ENCODE measurements at places on chromosomes 1 and 21.

DNA sequence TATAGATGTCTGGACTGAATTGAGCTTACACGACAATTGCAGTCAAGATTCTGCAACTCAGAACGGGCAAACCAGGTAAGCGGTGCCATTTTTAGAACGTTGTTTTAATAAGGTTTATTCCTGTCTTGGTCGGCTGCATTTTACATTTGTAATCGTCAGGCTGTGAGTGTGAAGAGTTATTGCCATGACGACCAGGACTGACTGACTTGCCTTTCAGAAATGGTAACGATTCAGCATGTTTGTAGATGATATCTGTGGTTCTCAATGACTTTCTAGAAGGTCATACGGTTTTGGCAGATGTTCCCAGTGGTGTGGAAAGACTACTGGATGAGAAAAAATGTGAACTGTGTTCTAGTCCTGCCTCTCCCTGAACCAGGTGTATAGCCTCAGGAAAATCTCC, 271.3 kb upstream of the B3GALT2 start:
- DNase-seq: no peak

DNA sequence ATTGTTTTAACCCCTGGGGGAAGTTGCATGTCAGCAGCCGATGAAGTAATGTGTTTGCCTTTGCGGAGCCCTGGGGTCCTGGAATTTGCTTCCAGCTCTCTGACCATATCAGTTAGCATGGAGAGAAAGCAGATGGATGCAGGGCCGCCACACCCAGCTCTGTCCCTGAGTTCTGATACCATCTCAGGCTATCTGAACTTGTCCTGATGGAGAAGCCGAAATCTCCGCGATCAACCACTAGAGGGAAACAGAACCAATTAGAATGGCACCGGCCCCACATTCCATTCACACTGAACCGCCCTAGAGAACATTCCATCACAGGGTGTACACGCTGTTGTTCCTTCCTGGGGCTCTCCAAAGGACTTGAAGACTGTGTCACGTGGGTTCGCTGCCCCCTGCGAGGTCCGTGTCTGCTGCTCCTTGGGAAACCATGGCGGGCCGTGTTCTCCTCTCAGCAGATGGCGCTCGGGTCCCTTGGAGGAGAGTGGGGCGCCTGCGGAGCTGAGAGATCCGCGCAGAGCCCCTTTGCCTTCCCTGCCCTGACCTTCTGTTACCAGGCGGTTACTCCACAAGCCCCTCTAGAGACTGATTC, 75.4 kb downstream of the ABCA4 start:
- peak; percentile 100 for DNase-seq

GRCh38 chr1:154469844-154470560, 32.0 kb upstream of the TDRD10 start:
- DNase-seq: no peak

DNA sequence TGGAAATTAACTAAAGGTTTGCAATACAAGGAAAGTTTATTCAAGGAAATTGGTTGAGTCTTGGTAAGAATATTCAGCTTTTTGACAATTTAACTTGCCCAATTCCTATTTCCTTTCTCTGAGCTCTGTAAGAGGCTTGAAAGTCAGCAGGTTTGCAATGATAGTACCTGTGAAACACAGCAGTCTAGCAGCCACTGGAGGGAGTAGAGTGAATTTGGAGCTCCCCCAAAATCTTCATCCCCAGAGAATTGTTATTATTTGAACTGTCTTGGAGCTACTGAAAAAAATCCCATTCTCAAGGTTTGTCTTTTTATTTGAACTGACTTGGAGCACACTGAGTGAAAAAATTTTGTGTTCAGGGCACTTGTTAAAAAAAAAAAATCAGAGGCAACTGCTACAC, 654.2 kb upstream of the PKN2 start:
- no peak for DNase-seq

DNA sequence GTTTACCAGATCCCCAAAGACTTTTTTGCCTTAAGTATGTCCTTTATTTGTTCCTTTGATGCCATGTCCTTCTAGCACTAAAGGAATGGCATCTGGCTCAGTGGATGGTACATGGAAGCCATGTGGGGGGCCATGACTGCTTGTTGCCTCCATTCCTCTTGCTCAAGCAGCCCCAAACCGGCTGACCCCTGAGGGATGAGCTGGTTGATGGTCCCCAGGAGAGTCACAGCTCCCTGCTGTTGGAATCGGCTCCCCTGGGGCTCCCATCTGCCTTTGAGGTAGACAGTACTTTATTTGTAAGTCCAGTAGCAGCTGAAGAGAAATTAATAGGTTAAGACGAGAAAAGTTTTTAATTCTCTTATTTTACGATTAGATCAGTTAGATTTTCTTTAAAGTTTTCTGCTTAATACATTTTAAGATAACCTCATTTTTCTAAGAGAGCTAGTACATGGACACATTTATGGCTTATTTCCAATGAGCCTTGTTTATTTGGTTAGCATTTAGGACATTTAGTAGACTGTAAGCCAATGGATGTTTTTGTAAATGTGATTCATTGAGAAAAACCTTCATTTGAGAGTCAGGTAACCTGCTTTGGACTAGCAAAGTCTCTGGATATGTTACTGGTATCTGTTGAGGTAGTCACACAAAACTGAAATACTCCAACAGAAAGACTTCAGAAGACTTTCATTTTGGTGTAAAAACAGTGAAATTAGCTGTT, 88.2 kb downstream of the CAMTA1 start:
- peak; percentile 21 for DNase-seq

DNA sequence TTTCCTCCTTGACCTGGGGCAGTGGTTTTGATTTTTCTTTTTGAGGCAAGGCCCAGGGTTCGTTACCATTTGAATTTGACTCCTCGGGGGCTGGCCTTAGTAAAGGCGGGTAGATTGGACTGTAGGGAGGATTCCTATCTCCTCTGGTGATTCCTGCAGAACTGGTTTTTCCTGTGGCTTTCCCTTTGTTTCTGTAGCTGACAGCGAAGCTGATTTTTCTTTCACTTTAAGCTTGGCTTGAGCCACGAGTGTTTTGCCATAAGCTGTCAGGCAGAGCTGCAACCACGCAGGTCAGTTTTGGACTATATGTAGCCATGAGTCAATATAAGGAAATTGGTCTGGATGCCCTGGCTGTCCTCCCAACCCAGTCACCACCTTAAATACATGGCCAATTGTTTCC, 28.7 kb upstream of the KCNJ15 start:
- DNase-seq: no peak

DNA sequence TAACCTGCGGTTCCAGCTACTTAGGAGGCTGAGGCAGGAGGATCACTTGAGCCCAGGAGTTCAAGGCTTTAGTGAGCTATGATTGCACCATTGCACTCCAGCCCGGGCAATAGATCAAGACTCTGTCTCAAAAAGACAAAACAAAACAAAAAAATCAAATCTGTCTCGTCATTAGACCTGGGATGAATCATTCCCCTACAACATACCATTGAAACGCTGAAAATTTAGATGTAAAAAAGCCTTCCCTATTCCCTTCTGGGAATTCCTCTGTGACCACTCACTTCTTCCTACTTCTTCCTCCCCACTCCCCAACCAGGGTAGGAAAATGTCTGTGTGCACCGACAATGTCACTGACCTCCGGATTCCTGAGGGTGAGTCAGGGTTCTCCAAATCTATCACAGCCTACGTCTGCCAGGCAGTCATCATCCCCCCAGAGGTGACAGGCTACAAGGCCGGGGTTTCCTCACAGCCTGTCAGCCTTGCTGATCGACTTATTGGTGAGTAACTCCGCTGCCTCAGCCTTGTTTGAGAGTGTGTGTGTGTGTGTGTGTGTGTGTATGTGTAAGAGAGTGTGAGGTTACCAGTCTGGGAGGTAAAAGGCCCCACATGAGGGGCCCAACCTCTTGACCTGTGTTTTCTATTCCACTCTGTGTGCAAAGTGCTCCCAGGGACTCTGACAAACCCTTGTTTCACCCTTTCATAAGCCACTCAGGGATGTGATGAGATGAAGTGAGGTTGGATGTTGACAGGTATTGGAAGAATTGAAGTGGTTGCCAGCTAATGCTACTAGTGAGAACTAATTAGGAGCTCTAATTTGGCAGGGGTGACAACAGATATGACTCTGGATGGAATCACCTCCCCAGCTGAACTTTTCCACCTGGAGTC, 16.3 kb upstream of the SARS1 start:
- peak; percentile 100 for DNase-seq

Measured in fibroblast of skin of back (primary cell).